Pancreas (tissue), 10 donors: ENCODE measurements at places on chromosomes 3 and 15. TPM values are rescaled to one million over a fixed set of nuclear protein-coding genes. Genes with fewer than 3 reads are reported as not detected.

The LRTM1 gene
- not detected for polyA plus RNA-seq

The P3H2 gene
- 5.0 TPM for polyA plus RNA-seq

The FBXL2 gene
- polyA plus RNA-seq, result 5.0 TPM

The RCN2 gene
- 21.3 TPM for polyA plus RNA-seq

The PARP6 gene
- 178 TPM for polyA plus RNA-seq

The OPA1 gene
- 13.7 TPM for polyA plus RNA-seq

The TNNC1 gene
- polyA plus RNA-seq, result 5.9 TPM

The CPB1 gene
- 3,071 TPM for polyA plus RNA-seq

GRCh38 chr3:15055019-15055557, 10.0 kb downstream of the MRPS25 start:
- DNase-seq, result no peak

DNA sequence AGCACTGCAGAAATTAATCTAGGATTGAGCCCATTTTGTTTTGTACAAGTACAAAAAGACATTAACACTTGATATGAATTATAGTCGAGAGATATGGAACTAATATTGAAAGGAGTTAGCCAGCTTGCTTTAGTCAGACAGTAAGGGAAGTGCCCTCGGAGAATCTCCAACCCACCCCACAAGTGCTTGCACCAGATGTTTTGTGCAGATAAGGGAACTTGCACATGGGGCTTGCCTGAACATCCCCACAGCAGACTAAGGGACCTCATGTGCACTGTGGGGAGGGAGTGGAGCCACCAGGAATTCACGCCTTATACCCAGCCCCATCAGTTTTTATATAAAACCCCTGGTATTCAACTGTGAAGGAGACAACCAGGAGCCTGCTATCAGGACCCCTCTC, 122.3 kb downstream of the EFHB start:
- DNase-seq, result no peak

DNA sequence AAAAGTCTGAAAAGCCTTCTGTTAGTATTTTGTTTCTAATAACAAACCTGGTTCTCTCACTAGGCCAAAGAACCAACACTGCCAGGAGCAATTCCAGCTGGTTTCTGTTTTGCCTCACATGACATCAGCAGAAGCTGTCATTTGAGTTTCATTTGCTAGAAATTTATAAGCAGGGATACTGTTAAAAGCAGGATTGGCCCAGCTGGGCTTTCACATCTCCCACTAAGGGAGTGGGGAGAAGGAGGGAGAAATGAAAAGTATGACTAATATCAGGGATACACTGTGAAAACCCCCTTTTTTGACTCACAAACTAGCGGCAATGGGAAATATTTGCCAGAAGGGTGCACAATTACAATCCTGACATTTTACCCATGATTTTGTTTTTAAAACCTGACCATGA, 5.3 kb downstream of the CCDC80 start:
- DNase-seq, result no peak

GRCh38 chr3:104764496-104764895, 602.2 kb upstream of the ALCAM start:
- DNase-seq, result no peak

DNA sequence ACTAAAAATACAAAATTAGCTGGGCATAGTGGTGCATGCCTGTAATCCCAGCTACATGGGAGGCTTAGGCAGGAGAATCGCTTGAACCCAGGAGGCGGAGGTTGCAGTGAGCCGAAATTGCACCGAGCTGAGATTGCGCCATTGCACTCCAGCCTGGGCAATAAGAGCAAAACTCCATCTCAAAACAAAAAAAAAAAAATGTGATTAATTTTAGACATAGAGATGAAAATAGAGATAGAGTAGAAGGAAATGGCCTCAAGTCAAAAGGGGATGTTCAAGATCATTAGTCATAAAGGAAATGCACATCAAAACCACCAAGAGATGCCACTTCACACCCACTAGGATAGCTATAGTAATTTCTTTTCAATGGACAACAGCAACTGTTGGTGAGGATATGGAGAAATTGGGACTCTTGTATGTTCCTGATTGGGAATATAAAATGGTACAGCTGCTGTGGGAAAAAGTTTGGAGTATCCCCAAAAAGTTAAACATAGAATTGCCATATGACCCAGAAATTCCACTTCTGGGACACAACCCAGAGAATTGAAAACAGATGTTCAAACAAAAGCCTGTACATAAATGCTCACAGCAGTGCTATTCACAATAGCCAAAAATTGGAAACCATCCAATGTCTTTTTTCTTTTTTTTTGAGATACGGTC, 55.4 kb downstream of the ABHD2 start:
- DNase-seq, result no peak

DNA sequence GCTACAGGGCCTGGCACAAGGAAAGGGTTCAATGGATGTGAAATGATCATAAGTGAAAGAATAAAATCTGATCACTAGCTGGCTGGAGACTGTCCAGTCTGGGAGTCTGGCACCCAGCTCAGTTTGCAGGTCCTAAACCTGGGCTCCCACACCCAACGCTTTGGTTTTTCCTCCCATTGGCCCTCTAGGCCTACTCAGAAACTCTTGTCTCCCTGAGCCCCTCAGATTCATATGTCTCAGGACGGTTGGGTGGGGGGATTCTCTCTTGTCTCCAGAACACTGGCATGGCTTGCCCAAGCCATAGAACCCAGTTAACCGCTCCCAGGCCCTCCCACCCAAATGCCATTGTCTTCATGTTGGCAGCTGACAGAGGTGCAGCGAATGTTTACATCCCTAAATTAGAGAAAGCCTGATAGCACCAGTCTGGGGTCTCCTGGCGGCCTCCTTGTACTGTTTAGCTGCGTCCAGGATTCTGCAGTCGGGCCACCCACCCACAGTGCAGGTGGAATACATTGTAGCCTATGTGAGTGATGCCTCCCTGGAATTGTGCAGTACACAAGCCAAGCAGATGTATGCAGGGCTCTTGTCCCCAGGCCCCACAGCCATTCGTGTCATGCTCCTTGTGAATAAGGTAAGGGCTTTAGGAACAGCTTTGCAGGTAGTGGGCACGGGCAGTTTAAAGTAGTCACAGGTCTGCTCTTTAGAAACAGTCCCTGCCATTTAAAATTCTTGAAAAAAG, 266.3 kb downstream of the XXYLT1 start:
- DNase-seq, result peak; percentile 21

DNA sequence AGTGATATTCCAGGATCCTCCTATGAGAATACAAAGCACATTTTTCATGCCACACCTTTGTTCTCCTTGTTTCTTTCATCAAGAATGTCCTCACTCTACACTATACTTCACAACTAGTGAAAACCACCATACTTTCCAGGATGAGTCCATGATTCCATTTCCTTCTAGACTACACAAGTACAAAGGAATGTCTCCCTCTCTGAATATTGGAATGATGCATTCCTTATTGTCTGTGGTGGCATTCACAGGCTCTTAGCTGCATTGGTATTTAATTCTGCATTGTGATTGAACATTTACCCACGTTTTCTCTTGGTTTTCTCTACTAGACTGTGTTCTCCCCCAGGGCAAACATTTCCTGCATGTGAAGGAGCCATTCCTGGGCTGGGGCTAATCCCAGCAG, 217.5 kb downstream of the RAP2B start:
- DNase-seq, result no peak

DNA sequence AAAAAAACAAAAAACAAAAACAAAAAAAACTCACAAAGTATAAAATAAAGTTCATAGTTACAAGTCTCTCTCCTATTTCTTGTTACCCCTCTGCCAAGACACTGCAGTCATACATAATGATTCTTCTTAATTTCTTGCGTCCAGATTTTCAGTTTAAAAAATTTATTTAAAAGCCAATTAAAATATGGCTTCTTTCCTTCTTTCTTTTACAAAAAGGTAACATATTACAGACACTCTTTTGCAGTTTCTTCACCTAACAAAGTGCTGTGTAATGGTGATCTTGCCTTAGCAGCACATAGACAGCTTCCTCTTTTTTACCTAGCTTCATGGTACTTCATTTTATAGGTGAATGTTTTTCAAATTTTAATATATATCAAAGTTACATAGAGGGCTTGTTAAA, 136.1 kb upstream of the SGO1 start:
- no peak for DNase-seq

GRCh38 chr15:23671481-23671880, 15.6 kb downstream of the NDN start:
- no peak for DNase-seq

- DNase-seq, result no peak
Observed at GRCh38 chr3:16061491-16061890, 113.0 kb upstream of the GALNT15 start.

- no peak for DNase-seq
Observed at GRCh38 chr15:86016750-86017149, 62.9 kb upstream of the AGBL1 start.

DNA sequence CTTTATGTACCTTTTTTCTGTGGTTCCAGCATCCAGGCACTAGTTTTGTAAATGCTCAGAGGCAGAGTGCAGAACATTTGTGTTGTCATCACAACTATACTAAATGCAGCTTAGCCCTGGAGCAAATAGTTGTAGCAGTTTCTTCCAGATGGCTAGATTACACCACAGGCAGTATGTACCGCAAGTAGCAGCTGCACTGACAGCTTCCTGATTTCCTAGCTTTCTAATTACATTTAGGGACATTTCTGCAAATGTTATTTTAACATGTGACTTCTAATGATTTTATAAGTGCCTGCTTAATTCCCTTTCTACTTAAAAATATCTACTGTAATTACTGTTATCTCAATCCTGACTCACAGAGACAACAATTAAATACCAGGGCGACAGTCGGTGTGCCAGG, 106.5 kb downstream of the NR2E3 start:
- DNase-seq, result no peak

- no peak for DNase-seq
Observed at GRCh38 chr15:63749330-63749942, 84.3 kb downstream of the HERC1 start.

DNA sequence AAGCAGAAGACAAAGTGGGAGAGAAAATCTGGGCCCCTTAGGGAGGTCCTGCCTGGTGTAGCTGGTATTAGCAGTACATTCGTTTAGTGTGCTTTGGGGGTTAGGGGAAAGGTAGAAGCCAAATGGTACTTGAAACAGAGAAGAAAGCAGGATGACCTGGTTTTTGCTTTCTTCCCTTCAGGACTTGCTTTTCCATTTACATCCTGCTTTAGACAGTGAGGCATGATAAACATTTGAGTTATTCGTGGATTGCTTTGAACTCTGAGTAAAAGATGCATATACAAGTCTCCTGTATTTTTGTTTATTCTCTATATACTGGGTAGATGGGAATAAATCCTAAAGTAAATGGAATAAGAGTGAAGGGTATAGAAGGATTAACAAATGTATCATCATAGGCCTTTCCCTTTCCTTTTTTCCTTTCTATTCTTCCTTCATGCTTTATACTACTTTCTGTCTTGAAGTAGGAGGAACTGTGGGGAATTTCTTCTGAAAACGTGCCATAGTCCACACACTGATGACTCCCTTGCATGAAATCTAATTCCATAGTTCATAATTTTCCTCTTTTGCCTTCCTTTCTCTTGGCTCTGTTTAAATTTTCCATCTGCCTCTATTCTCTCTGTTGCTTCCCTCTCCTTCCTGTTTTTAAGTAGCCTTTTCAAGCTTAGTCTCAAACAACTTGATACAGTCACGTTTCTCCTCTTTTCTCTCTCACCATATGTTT, 139.5 kb upstream of the RBMS3 start:
- no peak for DNase-seq

DNA sequence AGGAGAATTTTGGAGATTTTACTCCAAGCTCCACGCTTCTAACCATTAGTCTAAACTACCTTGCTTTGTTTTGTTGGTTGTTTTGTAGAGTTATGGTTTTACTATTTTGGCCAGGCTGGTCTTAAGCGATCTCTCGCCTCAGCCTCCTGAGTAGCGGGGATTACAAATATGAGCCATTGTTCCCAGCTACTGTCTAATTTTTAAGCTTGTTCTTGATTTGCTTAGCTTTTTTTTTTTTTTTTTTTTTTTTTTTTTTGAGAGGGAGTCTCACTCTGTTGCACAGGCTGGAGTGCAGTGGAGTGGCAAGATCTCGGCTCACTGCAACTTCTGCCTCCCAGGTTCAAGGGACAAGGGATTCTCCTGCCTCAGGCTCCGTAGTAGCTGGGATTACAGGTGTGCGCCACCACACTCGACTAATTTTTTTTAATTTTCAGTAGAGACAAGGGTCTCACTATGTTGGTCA, 28.5 kb downstream of the EFCAB12 start:
- no peak for DNase-seq

- DNase-seq, result no peak
Observed at GRCh38 chr15:71484080-71484479, 326.3 kb upstream of the NR2E3 start.

DNA sequence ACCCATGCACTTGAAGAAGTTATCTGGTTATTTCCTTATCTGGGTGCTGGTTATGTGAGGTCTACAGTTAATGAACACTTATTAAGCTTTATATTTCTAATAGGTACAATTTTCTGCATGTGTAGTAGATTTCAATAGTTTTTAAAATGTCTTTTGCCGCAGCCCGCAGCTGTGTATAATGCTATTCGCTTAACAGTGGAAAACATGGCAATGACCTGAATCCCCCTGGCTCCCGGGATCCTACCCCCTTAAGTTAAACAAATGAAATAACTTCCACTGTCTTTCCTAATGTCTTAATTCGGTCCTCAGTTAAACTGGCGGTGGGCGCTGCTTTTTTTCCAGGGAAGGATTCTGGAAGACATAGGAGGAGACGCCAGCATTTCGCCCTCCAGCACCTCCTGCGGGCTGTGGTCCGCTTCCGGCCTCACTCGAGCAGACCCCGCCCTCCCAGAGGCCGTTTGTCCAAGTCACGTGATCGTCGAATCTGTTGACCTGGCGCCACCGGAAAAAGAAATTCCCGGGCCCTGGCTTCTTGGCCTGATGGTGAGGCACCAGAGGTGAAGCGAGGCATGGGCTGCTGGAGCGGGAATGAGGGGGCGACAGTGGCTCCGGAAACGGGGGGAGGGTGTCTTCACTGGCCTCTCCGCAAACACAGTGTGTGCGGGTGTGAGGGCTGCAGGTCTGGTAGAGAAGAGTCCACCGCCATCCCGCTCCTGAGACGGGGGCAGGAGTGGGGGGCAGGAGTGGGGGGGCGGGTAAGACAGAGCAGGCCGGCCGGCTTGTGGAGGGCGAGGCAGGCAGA, 45.6 kb upstream of the CSPG4 start:
- DNase-seq, result peak; percentile 90

DNA sequence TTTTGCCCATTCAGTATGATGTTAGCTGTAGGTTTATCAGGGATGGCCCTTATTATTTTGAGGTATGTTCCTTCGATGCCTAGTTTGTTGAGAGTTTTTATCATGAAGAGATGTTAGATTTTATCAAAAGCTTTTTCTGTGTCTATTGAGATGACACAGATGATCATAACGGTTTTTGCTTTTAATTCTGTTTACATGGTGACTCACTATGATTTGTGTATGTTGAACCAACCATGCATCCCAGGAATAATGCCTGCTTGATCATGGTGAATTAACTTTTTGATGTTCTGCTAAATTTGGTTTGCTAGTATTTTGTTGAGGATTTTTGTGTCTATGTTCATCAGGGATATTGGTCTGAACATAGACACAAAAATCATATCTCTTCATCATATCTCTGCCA, 8.3 kb downstream of the GPR156 start:
- no peak for DNase-seq

- DNase-seq, result no peak
Observed at GRCh38 chr15:38682363-38682762, 117.7 kb upstream of the RASGRP1 start.

GRCh38 chr3:187746442-187747281, 1.4 kb upstream of the BCL6 start:
- DNase-seq, result no peak

GRCh38 chr3:45994419-45995235, 997 bp downstream of the FYCO1 start:
- DNase-seq, result no peak
